ENCODE measurements at places on chromosomes 16 and 17.

- DNase-seq: no peak
These were observed 152.9 kb downstream of the RGS9 start for GRCh38 chr17:65290056-65290455.

DNA sequence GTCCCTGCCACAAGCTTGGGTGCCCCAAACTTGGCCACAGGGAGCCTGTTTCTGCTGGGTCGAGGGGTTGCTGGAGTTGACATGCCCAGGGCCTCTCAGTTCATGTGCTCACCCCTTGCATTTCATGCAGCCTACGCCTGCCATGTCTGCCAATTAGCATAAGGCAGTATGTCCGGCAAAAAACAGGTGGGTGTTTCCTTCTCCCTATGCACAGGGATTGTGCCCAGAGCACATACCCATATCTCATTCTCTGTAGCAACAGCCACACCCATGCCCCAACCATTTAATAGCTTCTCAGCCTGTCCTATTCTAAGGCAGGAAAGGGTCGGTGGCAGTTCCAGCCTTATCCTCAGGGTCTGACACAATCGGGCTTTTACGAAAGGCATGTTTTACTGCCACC is 340.4 kb upstream of the ASIC2 start:
- no peak for DNase-seq

DNA sequence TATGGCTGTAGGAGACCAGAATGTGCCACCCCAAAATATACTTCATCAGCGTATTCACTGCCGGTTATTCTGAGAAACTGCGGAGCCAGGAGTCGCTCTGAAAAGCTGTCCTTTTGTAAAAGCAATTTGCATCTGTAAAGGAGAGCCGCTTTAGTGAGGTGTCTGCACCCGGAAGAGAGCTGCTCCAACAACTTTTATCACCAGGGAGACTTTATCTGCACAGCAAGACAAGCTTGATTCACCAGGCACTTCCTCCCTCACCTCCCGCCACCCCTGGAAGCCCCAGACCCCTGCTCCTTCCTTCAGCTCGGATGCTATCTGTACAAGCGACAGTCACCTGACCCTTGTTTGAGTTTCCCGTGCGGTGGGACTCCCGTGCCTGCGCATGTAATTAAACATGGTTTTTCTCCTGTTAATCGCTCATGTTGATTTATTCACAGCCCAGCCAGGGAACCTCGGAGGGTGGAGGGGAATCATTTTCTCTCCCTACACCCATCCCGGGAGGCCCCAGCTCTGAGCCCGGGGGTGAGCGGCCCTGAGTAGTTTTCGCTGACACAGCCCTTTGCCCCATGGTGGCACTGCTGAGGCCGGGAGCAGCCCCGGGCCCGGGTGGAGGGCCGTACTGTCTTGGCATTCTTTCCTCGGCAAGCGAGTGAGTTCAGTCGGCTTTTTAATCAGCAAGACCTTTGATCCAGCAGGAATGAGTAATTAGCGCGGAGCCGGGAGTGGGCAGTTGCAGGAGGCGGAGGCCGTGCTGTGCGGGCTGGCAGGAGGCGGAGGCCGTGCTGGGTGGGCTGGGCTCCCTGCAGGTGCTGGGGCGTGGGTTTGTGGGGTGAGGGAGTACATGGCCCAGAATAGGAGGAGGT is 222.7 kb upstream of the CIBAR2 start:
- DNase-seq: peak; percentile 92

DNA sequence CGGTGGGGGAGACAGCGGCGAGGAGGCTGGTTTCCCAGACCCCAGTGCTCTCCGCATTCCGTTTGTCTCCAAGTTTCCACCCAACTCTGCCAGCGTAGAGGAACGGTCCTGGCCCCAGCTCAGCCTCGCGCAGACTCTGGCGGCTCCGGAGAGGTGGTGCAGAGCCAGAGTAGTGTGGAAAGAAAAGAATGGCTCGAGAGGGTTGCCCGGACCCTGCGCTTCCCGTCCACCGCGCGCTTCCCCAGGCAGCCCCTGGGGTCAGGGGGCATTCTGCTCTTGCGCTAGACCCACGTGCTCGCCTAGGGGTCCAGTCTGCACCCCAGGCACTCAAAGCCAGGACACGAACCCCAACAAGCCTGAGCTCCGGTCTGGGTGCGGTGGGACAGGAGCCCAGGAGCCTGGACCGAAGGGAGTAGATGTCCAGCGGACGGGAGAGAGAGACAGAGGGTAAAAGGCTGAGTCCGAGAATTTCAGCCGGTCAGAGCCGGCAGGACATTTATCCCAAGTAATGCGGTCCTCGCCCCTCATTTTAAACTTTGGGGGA is 3.8 kb downstream of the PMP22 start:
- DNase-seq: peak; percentile 38

DNA sequence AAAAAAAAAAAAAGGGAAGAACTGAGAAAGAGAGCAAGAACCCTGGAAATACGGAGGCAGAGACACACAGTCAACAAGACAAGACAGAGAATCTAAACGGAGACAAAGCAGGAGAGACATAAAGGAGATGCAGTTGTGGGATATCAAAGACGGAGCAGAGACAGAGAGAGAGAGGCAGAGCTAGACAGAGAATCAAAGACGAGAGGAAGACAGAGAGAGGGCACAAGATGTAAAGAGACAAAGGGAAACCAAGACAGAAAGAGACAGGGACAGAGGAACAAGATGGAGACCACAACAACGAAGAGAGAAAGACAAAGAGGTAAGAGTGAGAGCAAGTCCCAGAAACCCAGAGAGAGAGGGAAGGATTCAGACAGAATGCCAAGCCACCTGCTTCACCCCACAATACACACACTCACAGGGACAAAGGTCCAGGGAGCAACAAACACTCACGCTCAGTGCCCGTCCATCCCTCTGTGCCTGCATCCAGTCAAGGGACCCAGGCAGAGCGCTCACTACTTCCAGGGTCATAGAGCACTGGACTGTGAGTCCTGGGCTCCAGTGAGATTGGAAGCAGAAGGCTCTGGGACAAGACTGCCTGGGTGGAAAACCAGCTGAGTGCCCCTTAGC is 88.9 kb downstream of the C16orf78 start:
- DNase-seq: no peak

- DNase-seq: no peak
These were observed 231.5 kb downstream of the CCDC182 start for GRCh38 chr17:57513569-57513968.

GRCh38 chr16:11655655-11656054 is 12.6 kb upstream of the SNN start:
- DNase-seq: no peak

DNA sequence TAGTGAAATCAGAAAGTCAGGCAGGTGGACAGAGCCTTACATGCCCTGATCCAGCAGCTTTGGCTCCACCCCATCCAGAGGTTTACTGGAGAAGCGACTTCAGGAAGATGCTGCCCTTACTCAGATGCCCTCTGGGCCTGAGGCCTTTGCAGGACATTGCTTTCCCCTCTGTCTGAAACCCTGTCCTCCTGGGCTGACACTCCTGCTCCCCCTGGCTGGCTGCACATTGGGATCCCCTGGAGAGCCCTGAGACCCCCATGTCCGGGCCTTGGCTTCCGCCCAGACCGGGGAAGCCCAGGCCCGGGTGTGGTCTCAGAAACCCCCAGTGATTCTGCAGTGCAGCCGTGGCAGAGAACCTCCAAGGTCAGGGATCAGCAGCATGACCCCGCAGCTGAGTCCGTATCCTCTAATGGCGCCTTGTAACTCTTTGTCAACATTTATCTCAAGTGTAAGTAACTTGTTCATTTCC is 36.6 kb downstream of the BCO1 start:
- DNase-seq: peak; percentile 76

- no peak for DNase-seq
These were observed 44.3 kb upstream of the TMEM97 start for GRCh38 chr17:28274591-28275265.

DNA sequence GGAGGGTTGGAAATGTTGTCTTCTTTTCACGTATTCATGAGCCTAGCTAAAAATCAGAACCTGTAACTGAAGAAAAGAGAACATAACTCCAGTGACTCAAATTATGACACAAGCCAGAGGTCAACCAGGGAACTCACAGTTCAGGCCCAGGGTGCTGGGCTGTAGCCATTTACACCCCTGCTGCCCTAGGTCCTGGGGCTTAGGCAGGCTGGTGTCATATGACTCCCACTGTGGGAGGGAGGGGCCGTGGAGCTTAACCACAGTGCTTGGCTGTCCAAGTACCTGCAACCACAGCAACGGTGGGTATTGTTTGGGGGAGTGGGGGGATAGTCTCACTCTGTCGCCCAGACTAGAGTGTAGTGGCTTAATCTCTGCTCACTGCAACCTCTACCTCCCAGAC is 71.1 kb upstream of the AMZ2 start:
- no peak for DNase-seq

DNA sequence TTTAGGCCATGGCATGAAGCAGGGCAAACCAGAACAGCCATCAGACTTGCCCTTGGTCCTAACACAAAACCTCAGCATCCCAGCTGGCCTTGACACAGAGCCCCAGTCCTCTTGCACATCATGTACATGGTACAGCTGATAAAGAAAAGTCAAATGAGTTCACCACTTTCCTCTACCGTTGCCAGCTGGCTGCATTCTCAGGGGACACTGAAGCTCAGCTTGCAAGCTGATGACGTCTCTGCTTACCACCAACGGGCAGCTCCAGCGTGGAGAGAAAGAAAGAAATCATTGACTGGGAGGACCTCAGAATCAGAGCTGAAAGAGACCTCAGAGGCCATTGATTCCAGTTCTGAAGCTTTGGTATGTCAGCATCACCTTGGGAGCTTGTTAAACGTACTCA is 80.7 kb upstream of the CES5A start:
- no peak for DNase-seq

GRCh38 chr16:88515925-88516594 is 54.1 kb upstream of the ZC3H18 start:
- DNase-seq: no peak

DNA sequence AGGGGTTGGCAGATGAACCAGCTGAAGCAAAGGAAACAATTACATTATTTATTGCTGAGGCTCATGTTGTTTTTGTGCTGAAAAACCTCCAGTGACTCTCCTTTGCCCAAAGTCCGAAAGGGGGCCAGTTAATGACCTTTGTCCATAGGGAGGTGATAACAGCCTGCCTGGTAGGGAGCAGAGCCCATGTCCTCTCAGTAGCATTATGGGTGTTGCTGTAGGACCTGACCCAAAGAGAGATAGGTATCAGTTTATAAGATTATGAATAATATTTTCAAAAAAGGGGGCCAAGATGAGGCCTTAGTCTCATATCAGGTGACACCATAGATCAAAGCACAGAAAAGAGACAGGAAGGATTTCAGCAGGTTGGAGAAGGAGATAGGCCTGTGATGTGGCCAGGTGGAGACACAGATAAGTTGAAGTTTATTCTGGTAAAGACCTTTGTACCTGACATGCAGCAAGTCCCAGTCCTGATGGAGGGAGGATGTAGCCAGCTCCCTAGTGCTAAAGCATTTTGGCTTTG is 55.1 kb downstream of the CENPV start:
- DNase-seq: no peak

GRCh38 chr17:31094600-31095235 is at the start of gene NF1:
NF1 (plus strand) TSS chr17:31094977; CDS start chr17:31095310, 333 bp downstream.
- DNase-seq: peak; percentile 96

DNA sequence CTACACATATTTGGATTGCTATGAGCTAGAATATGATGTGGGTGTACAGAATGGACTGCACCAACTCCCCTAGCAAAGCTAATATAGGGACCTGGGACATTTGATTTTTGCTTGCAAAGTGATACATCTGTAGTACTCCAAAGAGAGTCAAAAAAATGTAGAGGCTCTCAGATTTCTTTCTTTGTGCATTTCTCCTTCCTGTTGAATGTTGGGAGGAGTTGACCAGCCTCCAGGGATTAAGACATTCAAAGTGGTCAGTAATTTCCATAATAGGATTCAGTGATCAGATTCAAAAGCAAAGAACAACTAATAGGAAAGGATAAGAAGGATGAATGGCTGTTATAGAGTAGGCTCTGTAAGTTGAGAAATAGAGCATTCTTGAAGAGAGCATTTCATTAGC is 934.9 kb downstream of the KCNJ2 start:
- no peak for DNase-seq

DNA sequence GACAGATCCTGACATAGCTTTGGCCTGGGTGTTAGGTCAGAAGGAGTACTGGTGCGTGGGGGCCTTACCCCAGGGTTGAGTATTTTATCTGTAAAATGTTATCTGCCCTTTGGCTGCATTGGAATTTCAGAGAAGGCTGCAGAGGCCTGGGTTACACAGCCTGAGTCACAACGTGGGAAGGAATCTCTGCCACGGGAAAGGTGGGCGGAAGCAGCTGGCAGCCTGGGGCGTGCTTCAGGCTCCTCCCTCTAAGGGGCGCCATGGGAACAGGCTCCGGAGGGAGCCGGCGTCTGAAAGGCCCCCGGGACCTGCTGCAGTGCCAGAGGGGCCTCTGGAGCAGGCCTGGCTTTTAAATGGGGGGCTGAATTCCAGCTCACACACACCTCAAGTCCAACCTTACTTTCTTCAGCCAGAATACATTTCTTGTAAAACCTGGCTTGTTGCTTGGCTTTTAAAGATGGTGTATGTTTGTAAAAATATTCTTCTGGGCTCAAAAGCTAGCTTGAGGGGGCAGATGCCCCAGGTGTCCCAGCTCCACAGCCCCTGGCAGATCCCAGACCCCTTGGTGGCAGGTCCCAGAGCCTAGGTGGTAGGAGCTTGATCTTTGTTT is 142.2 kb downstream of the RAB11FIP4 start:
- no peak for DNase-seq

- peak; percentile 29 for DNase-seq
These were observed 7.8 kb downstream of the DEXI start for GRCh38 chr16:10934325-10935107.

- DNase-seq: no peak
These were observed 171.8 kb upstream of the GSE1 start for GRCh38 chr16:85441189-85441889.

DNA sequence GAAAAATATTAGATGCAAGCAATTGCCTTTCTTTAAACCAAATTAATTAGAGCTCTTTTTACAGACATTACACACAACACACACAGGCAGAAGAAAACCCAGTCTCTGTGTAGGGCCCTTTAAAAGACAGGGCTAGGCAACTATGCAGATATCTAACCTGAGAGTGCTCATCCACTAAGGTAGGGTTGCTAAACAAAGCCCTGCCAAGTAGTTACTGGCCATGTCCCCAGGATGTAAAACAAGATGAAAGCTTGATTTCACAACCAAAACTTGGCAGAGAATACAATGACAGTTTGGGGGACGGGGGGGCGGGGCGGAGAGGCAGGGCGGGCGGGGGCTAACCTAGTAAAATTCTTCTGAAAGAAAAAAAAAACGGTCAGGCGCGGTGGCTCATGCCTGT is 669.0 kb upstream of the CA10 start:
- no peak for DNase-seq

GRCh38 chr17:44629314-44629713 is 27.0 kb upstream of the MEIOC start:
- no peak for DNase-seq

- DNase-seq: no peak
These were observed 674.4 kb downstream of the TOX3 start for GRCh38 chr16:51872524-51872923.

DNA sequence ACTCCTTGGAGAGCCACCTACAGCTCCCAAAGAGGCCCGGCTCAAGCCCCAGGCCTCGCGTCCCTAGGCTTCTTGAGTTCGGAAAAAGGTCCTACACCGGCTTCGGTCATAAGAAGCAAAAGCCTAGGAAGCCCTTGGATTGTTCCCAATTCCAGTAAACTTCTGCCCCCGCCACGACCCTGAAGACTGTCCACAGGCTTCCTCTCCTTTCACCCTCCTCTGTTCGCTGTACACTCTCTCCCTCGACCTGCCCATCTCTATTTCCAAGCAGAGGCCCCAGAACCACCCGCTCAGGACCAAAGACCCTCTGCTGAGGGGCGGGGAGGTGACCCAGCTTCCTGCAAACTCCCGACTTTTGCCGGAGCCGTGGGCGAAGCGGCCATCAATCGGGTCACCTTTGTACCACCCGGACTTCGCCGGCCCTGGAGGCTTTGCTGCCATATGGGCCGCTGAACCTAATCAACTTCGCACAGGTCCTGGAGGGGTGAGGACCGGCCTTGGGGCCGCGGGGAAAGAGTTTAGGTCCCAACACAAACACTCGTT is 2.7 kb downstream of the HOXB2 start:
- peak; percentile 50 for DNase-seq
